ENCODE measurements at places on chromosomes 5 and 9.

- no peak for DNase-seq
Measured at GRCh38 chr9:74357577-74357976, 139.6 kb upstream of the RORB start.

DNA sequence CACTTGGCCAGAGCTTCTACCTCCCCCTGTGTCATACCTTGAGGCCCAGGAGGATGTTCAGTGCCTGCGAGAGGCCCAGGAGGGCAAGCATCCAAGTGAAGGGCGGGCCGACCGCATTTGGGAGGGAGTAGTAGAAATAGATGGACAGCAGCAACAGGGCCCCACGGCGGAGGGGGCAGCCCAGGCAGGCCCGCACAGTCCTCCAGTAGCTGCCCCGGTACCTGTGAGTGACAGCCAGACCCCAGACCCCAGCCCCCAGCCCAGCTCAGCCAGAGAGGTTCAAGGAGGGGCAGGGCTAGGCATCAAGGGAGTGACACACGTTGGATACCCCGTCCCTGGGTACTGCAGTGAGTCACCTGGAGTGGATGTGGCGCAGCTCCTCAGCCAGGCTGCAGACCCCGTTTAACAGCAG, 1.4 kb downstream of the STING1 start:
- no peak for DNase-seq

- peak; percentile 10 for DNase-seq
Measured at GRCh38 chr9:38263532-38263931, 129.0 kb upstream of the ALDH1B1 start.

DNA sequence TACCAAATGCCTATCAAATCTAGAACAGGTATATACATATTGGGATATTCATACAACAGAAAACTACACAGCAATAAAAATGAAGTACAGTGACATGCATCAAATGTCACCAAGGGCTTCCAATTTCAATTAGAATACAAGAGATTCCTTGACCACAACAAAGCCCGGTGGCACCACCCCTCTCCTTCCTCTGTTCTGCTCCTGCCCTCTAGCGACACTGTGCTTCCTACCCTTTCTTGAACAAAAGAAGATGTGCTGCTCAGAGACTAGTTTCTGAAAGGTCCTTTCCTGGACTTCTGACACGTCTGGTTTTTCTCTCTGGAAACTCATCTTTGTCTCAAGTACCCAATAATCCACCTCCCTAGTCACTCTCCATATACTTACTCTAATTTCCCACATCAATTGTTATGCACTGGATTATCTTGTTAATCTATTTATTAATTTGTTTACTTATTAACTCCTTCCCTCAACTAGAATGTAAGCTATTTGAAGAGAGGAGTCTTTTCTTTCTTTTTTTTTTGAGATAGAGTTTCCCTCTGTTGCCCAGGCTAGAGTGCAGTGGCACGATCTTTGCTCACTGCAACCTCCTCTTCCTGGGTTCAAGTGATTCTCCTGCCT, 70.4 kb upstream of the CTSV start:
- DNase-seq, result no peak

- no peak for DNase-seq
Measured at GRCh38 chr9:110650261-110650660, 18.3 kb upstream of the MUSK start.

DNA sequence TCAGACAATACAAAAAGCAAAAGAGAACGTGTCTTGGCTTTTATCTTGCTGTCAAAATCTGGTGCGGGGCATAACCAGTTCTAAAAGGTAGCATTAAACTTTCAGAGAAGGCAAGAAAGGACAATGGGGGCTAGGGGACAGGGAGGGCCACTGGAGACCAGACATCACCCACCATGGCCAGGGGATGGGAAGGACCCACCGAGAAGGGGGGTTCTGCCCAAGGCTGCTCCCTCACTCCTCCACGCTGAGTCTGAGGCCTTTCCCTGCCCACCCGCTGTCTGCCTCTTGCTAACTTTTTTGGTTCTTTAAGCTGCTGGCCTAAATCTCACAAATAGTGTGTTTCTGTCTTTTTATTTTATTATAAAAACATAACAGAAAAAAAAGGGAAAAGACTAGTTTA, 33.6 kb downstream of the ATPSCKMT start:
- DNase-seq, result no peak

- peak; percentile 87 for DNase-seq
Measured at GRCh38 chr9:35908504-35909125, 675 bp upstream of the SPAAR start.

DNA sequence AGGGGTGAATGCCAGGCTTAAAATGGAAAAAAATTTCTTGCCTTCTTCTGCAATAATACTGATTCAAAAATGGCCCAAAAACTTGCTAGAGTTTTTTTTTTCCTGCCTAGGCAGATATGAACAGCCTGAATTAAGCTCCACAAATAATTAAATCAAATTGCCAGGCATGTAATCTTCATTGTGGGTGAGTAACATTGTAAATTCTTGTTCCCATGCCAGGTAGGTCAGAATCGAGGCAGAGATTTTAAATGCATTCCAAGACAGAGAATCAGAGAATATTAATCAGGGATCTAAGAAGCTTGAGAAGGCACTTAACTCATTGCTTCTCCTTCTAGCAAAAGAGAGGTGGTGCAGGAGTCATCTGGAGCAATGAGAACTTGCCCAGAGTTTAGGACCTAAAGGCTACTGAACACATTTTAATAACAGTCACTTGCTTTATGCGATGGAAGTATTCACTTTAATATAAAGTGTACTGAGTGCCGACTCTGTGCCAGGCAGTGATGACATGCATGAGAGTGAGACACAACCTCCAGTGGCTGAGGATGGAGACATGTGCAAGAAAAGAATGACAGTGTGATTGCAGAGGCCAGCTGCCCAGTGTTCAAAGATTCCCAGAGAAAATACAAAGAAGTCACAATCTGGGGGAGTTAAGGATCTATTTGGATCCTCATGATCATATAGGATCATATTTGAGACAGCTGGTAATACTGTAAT, 102.3 kb downstream of the APBA1 start:
- DNase-seq, result no peak

DNA sequence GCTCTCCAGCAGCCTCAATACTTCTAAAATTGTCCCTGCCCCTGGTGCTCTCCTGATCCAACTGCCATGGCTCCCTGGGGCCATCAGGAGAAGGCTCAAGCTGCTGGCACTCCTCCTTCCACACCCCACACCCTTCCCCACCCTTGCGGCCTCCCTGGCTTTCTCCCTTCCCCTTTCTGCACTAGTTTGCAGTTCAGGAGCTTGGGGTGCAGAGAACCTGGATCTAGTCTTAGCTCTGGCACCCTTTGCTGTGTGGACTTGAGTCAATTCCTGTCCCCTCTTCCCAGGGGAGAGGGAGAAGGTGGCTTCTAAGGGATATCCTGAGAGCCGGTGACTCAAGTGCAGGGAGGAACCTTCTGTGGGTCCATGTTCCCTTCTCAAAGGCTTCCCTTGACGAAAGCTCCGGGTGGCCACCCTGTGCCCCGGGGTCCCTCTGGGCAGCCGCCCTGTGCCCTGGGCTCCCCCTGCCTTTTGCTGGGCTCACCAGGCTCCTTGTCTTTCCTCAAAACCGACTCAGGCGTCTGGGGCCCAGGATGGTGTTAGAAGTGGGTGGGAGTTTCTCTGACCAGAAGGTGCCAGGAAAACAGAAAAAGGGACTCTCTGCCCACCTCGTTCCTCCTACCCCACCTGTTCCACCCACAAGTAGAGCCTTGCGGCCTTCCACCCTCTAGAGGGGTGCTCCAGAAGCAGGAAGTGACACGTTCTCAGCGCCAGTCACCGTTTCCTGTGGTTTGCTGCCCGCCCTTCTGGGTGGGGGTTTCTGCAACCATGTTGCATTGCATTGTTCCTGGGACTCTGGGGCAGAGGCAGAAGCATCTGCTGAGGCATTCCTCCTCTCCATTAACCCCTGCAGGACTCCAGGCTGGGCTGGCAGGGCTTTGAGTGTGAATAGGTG, 15.0 kb downstream of the GLIPR2 start:
- no peak for DNase-seq

DNA sequence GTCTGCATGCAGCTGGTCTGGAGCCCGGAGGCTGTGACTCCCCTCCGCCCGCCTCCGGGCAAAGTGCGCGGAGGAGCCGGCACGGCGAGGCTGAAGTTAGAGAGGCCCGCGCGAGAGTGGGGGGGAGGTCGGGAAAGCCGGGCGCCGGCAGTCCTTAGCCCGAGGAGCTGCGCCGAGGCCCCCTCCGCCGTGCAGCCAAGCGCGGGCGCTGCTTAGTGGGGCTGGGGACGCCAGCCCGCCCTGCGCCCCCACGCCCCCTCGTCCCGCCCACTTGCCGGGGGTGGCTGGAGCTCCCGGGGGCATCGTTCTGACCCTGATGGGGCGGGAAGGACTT, 403 bp downstream of the NINJ1 start:
- DNase-seq, result no peak

GRCh38 chr9:30507166-30507565, 1877.3 kb upstream of the ACO1 start:
- no peak for DNase-seq

- DNase-seq, result no peak
Measured at GRCh38 chr9:35227284-35227683, 65.5 kb downstream of the UNC13B start.

DNA sequence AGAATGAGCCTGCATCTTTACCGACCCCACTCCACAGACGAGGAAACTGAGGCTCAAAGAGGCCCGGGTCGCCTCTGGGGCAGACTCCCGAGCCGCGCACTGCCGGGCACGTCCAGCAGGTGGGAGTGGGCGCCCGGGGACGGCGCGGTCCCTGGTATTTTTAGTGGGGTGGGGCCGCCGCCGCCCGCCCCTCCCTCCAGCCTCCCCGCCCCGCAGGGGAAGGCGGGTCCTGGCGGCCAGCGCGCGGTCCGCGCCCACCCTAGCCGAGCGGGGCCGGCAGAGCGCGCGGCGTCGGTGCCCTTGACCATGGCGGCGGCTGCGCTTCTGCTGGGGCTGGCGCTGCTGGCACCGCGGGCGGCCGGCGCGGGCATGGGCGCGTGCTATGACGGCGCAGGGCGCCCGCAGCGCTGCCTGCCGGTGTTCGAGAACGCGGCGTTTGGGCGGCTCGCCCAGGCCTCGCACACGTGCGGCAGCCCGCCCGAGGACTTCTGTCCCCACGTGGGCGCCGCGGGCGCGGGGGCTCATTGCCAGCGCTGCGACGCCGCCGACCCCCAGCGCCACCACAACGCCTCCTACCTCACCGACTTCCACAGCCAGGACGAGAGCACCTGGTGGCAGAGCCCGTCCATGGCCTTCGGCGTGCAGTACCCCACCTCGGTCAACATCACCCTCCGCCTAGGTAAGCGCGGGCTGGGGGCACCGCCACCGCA, at the start of gene LAMC3:
Gene LAMC3, plus strand, starts transcription at position 266 of the 710 bp plus-strand sequence. Its CDS starts 41 bp downstream, at position 307.
- peak; percentile 52 for DNase-seq

DNA sequence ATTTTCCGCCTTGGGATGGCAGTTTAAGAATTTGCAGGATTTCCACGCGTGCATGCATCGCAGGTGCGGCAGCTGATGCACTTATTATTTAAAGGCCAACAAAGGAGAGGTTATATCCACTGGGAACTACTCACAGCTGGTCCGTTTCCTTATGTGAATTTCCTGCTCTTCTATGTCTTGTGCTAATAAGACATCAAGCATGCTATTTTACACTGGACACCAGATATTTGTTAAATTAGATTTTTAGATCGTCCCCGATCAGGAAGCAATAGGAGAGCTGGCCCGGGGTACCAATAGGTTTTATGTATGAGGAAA, 476 bp upstream of the DTWD2 start:
- DNase-seq, result no peak

DNA sequence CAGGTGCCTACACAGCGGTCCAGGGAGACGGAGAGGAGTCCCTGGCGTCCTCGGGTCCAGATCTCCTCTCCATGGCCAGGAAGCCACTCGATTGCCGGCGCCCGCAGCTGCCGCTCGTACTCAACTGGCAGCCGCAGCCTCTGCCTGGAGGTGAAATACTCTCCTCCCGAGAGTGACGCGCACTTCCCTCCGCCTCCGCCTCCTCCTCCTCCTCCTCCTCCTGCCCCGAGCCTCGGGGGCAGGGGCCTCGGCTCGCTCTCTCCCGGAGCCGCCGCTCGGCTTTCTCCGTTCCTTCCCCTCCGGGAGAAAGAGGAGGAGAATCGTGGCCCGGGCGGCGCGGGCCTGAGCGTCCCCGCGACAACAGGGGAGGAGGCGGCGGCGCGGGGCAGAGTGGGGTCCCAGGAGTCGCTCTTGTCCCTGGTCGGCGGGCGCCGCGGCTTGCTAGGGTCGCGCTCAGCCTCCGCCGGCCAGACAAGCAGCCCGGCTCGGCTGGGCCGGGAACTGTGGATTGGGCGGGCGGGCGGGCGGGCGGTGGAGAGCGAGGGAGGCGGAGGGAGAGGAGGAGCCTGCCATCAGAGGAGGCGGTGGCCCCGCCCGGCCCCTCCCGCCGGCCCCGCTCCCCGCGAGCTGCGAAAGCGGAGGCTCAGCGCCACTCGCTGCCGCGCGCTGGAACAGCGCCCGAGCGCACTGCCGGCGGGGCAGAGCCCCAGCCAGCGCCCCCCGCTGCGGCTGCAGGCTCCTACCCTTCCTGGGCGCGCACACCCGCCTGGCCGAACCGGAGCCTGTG, at the start of gene CEMIP2:
Gene CEMIP2, minus strand, starts transcription at position 126 of the 787 bp plus-strand sequence. CDS start 18,140 bp downstream, outside the sequence.
- peak; percentile 73 for DNase-seq

- DNase-seq, result no peak
Measured at GRCh38 chr5:172564188-172564587, 76.9 kb upstream of the NEURL1B start.

DNA sequence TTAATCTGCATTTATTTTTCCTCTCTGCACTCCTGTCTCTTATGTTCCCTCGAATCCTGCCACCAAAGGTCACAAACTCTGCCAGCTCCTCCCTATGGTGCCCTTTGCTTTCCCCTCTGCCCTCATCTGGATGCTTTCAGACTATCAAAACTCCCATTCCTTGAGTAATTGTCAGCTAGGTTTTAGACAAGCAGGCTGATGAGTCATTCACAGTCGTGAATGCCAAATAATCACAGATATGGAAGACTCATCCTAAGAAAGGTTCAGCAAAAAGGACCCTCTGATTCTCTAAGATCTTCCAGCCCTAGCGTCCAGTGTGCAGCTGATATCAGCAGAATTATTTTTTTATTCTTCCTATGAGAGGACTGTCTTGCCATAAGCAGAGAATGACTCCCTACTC, 104.5 kb upstream of the NUDT12 start:
- no peak for DNase-seq

GRCh38 chr9:137971477-137972138, 94.0 kb downstream of the CACNA1B start:
- DNase-seq, result no peak
